Esophagus squamous epithelium (tissue), 5 donors: ENCODE measurements at places on chromosomes 16 and 17.

DNA sequence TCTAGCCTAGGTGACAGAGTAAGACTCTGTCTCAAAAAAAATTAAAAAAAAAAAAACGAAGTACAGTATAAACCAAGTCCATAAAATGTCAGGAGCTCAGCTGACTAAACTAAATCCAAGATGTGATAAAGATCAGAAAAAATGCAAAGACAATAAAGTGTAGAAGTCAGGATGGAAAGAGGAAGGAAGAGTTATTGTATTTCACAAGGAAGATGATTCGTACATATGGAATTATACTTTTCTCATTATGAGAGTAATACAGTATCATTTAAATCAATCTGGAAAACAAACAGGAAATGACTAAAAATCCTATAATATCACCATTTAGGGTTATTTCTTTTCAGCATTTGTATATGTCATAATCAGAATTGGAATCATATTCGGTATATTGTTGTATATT lies 11.4 kb upstream of the APOH start:
- DNase-seq = no peak

GRCh38 chr17:69090365-69090764 lies 29.6 kb upstream of the ABCA9 start:
- DNase-seq = no peak

- DNase-seq = no peak
These were observed 183.6 kb downstream of the MAP2K6 start for GRCh38 chr17:69597898-69598692.

DNA sequence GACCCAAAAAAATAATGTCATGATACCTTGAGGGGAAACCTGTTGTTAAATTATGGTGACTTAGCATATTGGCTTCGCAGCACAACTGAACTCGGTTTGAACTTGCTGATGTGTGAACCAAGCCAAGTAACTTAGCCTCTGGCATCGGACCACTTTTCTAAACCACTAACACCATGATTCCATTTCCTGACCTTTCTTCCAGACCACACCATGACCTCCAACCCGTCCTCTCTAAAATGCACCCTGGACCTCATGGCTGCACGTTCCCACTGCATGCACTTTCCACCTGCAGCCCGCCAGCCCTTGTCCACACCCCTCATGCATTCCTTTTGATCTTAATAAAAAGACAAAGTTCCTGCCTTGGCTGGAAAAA lies 29.3 kb downstream of the DYNLRB2 start:
- DNase-seq = no peak

- no peak for DNase-seq
These were observed 292.8 kb downstream of the SEC14L1 start for GRCh38 chr17:77433385-77434135.

DNA sequence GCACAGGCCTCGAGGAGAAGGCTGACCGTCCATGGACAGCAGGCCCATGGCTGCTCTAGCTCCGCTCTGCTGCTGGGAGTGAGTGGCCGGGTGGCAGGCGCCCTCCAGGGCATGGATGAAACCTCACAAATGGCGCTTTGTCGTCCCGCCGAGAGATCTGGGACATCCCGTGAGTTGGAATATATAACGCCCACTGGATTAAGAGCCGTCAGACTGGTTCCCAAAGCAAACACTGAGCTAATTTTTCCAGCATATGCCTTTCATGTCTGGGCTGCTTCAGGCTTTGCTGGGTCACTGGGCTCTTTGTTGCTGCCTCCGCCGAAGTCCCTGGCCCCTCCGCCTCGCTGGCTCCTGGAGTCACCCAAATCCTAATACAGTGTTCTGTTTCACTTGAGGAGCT lies 266.3 kb downstream of the FOXL1 start:
- DNase-seq = no peak

DNA sequence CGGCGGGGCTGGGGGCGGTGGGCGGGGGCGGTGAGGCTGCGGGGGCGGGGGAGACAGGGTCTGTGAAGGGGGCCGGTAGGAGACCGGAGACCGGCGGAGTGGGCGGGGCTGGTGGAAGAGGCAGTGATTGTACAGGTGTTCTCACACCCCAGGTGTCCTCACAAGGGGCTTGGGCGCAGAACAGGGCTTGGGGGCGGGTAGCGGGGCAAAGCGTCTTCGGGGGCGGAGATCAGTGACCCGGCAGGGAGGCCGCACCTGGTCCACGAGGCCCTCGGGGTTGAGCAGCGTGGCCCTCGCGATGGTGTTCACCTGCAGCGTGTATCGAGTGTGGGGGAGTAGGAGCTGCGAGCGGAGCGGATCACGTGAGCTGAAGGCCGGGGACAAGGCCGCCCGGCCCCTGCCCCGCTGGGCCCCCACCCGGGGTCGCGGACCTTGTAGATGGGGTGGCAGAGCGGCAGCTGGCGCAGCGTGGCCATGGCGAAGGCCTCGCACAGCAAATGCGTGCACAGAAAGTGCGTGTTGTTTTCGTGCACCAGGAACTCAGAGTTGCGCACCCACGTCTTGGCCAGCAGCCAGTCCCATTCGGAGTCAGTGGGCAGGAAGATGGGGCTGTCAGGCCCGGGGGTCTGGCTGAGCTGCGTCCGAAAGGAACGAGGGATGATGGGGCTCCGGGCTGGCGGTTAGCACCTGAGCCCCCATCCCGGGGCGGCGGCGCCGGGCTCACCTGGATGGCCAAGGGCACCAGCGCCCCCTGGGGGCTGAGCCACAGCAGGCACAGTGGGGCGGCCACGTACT lies 8.5 kb downstream of the ALOXE3 start:
- no peak for DNase-seq

GRCh38 chr17:64401244-64401860 lies 10.7 kb upstream of the PECAM1 start:
- no peak for DNase-seq

DNA sequence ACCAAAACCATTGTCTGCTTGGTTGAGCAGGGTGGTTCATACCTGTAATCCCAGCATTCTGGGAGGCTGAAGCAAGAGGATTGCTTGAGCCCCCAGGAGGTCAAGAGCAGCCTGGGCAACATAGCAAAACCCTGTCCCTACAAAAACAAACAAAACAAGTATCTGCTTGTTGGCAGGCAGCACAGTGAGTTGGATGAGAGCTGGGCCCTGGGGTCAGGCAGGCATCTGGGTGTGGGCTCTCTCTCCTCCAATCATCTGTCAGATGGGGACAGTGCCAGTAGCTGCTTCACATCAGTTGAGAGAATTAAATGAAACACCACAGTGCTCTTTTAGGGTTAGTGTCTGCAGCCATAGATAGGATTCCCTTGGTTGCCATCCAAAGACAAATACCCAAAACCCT lies 5.8 kb downstream of the ARMC7 start:
- DNase-seq = no peak

DNA sequence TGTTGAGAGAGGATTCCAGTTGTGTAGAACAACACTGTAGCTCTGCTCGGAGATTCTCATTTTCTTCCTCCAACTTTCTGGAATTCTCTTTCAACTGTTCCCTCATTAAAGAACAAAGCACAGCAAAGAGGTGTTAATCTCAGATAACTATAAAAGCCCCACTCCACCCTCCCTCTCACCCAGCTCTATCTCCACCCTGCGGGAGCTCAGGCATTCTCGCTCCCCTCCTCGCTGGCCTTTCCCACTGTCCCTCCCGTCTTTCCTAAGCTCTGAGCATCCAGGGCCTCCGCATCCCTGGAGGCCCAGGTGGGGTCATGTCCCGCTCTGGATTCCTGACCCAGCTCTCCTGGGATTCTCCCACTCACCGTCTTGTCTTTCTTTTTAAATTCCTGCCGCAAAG lies 35.1 kb downstream of the DHX38 start:
- DNase-seq = no peak

- no peak for DNase-seq
These were observed 6.3 kb upstream of the CEP112 start for GRCh38 chr17:66198242-66198641.

- DNase-seq = no peak
These were observed 24.1 kb upstream of the CAPN15 start for GRCh38 chr16:503150-504071.

DNA sequence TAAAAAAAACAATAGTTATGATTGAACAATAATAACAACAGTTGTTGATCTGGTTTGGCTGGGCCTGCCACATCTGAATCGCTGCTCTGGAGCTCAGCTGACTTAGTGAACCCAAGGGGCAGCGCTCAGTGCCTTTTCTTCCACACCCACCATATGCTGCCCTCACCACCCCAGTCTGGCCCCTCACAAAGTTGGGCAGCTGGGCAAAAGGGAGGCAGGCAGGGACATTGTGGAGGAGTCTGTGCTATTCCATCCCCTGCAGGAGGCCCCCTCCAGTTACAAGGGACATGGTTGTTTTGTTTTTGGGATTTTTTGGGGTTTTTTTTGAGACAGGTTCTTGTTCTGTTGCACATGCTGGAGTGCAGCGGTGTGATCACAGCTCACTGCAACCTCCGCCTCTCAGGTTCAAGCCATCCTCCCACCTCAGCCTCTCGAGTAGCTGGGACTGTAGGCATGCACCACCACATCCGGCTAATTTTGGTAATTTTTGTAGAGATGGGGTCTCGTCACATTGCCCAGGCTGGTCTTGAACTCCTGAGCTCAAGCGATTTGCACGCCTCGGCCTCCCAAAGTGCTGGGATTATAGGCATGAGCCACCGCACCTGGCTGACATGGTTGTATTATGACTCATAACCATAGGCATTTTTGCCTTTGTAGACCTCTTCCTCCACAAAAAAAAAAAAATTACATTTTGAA lies 8.6 kb upstream of the PECAM1 start:
- DNase-seq = no peak

- DNase-seq = no peak
These were observed 411.8 kb upstream of the SALL1 start for GRCh38 chr16:51562891-51563290.

DNA sequence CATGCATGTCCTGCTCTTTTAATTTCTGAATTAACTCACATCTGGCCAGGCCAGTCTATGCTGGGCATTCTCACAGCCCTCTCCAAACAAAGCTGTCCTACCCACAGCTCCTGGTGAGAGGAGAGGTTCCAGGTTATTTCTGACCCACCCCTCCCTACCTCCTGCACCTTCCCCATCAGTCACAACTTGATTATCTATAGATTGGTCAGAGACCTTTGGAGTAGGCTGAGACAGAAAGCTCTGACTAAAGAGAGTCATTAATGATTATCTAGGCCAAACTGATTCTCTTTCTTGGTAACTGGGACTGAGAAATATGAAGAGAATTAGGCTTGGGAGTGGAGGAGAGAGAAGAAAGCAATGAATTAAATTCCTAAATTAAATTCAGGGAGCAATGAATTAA lies 1.4 kb upstream of the KRT222 start:
- DNase-seq = no peak

DNA sequence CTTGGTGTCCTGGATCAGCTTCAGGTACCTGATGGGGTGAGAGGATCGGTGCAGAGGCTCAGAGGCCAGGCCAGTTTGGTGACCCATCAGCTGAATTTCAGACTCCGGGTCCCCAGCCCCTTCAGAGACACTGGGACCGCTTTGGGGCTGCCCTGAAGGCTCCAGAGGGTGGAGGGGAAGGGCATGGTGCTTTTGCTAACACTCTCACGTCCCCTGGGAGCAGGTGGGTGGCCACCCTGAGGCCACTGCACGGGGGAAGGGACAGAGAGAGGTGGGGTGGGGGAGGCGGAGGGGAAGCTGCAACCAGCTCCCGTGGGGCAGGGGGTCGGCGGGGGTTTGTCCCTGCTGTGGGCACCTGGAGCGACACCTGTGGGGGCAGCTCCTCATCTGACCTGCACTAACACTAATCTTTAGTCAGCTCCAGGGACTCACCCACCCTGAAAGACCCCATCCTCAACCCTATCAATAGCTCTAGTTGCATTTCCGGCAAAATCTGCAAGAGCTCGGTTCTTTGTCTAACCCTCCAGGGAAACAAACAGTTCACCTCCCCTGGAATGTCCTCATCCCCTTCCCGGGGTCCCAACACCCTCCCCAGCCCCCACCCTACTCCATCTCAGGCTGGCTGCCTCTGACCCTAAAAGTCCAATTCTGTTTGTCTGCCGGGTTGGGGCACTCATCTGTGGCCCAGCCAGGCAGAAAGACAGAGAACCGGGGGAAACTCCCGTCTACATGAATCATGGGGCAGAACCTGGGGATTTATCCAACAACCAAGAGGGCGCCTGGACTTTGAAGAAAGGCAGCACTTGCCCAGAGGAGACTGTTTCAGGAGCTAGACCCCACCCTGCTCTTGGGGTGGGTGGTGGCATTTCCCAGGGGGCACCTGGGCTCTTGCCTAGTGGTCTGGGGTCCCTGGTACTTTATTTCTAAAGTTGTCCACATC lies 91.9 kb upstream of the CBX4 start:
- no peak for DNase-seq

GRCh38 chr16:56362057-56362655 lies 63.2 kb downstream of the AMFR start:
- no peak for DNase-seq

GRCh38 chr16:64408699-64409098 lies 713.2 kb downstream of the CDH11 start:
- no peak for DNase-seq

- no peak for DNase-seq
These were observed 38.5 kb upstream of the SLC47A1 start for GRCh38 chr17:19494961-19495806.

- DNase-seq = no peak
These were observed at the start of gene SIRT7 for GRCh38 chr17:81917565-81918332. Gene SIRT7 (minus strand): TSS chr17:81918176. CDS start chr17:81918131, 45 bp downstream.

- no peak for DNase-seq
These were observed 10.1 kb upstream of the CCL17 start for GRCh38 chr16:57394444-57394843.

DNA sequence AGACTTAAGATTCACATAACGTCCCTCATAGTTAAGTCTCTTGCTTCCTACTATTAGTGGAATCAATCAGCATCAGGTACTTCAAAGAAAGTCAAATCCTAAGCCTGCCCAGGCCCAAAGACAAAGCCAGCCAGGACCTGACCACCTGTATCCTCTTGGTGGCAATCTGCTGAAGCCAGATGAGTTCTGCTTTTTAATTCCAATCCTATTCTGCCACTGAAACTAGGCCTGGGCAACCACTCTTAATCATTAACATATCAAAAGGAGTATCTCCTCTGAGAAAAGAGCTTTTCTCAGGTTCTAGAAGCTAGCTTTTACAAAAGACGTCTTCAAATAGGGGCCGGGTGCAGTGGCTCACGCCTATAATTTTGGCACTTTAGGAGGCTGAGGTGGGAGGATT lies 15.1 kb upstream of the GLG1 start:
- DNase-seq = no peak

DNA sequence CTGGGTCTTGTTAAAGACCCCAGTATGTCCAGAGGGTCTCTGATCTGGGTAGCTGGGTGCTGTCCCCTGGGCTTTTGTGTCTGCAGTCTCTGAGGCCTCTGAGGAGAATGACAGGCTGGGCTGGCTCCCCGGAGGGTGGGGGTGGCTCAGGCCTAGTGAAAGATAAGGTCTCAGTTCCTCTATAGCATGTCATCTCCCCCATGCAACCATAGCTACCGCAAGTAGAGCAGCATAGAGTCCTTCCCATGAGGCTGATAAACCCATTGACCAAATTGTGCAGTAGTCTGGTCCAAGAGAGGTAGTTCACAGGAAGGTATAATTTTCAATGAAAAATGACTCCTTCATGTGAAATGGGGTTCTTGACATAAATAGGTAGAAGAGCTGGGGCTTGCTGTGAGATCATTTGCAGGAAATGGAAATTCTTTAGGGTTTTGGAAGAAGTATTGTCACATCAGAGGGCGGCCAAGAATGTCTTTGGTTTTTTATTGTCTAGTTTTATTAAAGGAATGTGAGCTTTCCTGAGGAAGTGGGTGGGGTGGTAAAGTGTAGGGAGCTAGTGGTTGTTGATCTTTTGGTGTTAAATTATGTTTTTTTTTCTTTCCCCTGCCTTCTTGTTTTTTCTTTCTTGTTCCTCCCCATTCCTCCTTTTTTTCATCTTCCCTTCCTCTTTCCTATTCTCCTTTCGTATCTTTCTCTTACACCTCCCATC lies 21.0 kb downstream of the SLC7A6OS start:
- no peak for DNase-seq

GRCh38 chr17:1324201-1324771 lies 44.8 kb downstream of the TRARG1 start:
- DNase-seq = no peak
